CD4-positive, alpha-beta T cell (primary cell): ENCODE measurements at places on chromosomes 12 and 14. TPM values are rescaled to one million over a fixed set of nuclear protein-coding genes. Genes with fewer than 3 reads are reported as not detected.

The PLA2G1B gene
- not detected for total RNA-seq

GRCh38 chr14:89504602-89505313 lies 87.7 kb upstream of the FOXN3 start:
- H3K4me3 ChIP-seq = no peak overlapping the region
- H3K4me1 ChIP-seq = peaks cover 20% of the 10 kb centered on the region
- H3K36me3 ChIP-seq = peaks cover 18% of the 10 kb centered on the region
- DNase-seq = no peak
- H3K27ac ChIP-seq = no peak overlapping the region

DNA sequence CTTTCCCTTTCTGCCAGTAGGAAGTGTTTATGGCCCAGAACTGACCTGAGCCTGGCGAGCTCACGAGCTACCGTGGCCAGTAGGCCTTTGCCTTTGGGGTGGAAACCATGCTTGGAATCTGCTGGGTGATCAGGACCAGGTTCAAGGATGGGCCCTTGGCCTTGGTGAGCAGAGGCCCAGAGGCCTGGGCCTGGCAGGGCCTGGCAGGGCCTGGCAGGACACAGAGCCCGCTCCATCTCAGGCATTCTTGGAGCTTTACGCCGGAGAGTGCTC lies 184.8 kb upstream of the RTL1 start:
- H3K36me3 ChIP-seq = no peaks in the 10 kb centered on the region
- H3K4me1 ChIP-seq = no peaks in the 10 kb centered on the region
- DNase-seq = no peak
- H3K4me3 ChIP-seq = no peak overlapping the region
- H3K27ac ChIP-seq = no peak overlapping the region
- H3K27me3 ChIP-seq = peaks cover 5% of the 10 kb centered on the region

- H3K4me1 ChIP-seq = peaks cover 7% of the 10 kb centered on the region
- no peak overlapping the region for H3K4me3 ChIP-seq
- H3K36me3 ChIP-seq = peaks cover 30% of the 10 kb centered on the region
- no peak overlapping the region for H3K27ac ChIP-seq
- no peaks in the 10 kb centered on the region for H3K27me3 ChIP-seq
Measured at GRCh38 chr12:19462406-19462805, 23.1 kb downstream of the AEBP2 start.

DNA sequence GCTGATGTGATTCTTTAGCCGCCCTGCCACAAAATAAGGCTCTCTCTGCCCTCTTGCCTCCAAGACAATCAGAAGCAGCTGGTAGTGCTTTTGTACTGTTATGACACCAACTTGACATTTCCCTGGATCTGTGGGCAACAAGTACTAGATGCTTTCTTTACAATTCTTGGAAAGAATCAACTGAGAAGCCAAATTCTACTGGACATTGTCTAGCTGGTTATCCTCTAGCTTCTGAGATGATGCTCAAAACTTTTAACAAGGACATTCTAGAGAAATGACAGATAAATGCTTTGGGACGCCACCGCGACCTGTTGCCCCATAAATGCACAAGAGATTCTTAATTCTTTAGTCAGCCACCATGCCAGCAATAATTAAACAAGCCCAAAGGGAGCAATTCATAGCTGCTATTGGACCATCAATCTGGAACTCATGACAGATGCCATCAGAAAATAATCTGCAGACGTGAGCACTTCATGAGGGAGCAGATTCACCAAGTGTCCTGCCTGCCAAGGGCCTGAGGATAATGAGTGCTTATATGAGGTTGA lies 22.8 kb downstream of the FMNL3 start:
- no peak for DNase-seq
- H3K27me3 ChIP-seq = no peaks in the 10 kb centered on the region
- no peaks in the 10 kb centered on the region for H3K36me3 ChIP-seq
- H3K27ac ChIP-seq = no peak overlapping the region
- no peak overlapping the region for H3K4me3 ChIP-seq

DNA sequence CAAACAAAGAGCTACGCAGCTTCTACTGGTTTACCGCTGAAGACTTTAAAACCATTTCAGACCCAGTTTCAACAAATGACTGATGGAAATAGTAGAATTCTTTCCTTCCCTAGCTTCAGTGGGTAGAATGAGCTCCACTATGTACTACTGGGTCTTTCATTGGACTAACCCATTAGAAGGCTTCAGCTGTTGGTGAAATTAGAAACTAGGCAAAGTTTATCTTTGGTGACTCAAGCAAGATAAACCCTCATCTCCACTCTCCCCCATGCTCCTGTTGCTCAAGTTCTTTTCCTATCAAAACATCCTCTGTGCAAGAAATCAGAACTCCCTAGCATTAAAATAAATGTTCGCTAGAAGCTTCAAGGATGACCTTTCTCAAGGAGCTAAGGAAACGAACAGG lies 159.2 kb downstream of the PAWR start:
- DNase-seq = no peak
- no peak overlapping the region for H3K27ac ChIP-seq
- no peaks in the 10 kb centered on the region for H3K36me3 ChIP-seq
- no peaks in the 10 kb centered on the region for H3K27me3 ChIP-seq

GRCh38 chr12:123055281-123055766 lies 74.8 kb downstream of the ARL6IP4 start:
- H3K27me3 ChIP-seq = no peaks in the 10 kb centered on the region
- no peaks in the 10 kb centered on the region for H3K36me3 ChIP-seq
- H3K4me1 ChIP-seq = no peaks in the 10 kb centered on the region
- DNase-seq = no peak

The CAPS2 gene
- total RNA-seq = 1.3 TPM

GRCh38 chr14:72291908-72292688 lies 359.9 kb downstream of the RGS6 start:
- H3K4me3 ChIP-seq = no peak overlapping the region
- H3K27me3 ChIP-seq = no peaks in the 10 kb centered on the region

- peaks cover 23% of the 10 kb centered on the region for H3K4me1 ChIP-seq
- no peak for DNase-seq
- H3K27ac ChIP-seq = peak overlapping the region; percentile 77
- peak overlapping the region; percentile 99 for H3K4me3 ChIP-seq
- H3K36me3 ChIP-seq = no peaks in the 10 kb centered on the region
Measured at GRCh38 chr12:64450711-64451486, 1.0 kb upstream of the TBK1 start.

DNA sequence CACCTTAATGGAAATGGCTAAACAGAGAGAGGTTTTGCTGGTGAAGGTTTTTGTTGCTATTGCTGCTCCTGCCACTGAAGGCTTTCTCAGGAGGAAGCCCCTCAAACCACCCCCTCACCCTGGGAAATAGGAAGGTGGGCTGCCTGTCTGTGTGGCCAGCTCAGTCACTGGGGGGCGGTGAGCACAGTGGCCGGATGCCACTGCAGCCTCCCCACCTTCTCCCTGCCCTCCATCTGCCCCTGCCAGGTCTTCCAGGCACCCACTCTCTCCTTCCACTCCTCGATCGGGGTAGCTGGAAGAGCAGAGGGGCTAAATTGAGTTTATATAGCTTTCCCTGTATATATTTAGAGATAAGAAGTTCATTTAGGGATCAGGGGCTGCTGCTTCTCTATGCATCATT lies 80.8 kb downstream of the PAPOLA start:
- no peak overlapping the region for H3K4me3 ChIP-seq
- peaks cover 4% of the 10 kb centered on the region for H3K4me1 ChIP-seq
- H3K27me3 ChIP-seq = peaks cover 6% of the 10 kb centered on the region
- H3K27ac ChIP-seq = no peak overlapping the region
- no peaks in the 10 kb centered on the region for H3K36me3 ChIP-seq
- no peak for DNase-seq
